ENCODE measurements at places on chromosomes 3 and 15.

DNA sequence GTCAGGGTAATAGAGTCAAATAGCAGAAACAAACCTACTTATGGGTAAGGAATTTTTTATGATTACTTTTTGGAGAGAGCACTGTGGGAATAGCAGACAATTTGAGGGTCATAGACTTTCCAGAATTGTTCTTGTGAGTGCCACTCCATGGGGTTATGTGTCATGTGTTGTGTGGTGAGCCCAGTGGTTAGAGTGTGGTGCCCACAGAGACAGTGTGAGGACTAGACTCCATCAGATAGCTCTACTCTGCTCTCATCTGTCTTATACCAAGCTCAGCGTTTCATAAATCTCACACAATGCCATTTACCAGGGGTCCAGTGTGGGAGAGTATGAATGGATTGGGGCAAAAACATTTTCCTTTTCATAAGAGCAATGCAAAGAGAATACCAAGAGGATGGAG, 188.9 kb downstream of the AGBL1 start:
- DNase-seq = no peak

DNA sequence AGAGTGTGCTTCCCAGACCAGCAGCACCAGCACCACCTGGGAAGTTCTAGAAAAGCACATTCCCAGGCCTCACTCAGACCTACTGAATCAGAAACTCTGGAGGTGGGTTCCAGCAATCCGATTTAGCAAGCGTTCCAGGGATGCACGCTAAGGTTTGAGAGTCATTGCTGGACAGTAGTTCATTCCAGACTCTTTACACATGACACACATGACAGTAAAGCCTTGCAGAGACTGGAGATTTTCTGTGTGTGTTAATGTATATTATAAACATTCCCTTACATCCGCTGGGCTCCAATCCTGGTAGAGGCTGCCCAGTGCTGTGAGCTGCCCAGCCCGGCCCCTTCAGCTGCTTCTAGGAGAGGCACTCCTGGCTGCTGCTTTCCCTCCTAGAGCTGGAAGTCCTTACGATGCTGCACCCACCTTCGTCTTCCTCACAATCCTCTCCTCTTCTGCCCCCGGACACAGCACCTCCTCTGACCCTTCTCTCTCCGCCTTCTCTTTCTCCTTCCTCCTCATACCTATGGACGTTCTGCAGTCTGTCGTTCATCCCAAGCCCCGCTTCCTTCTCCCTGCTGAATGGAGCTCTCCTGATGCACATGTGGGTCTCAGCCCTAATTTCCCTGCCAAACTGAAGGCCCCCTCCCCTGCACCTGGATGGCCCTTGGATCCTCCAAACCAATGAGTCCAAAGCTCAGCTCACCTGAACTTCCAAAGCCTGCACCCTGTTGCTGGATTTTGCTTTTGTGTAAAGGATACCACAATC, 44.4 kb downstream of the ITGA11 start:
- no peak for DNase-seq

GRCh38 chr15:39283531-39283930, 297.3 kb upstream of the THBS1 start:
- DNase-seq = no peak

GRCh38 chr15:66840615-66841390, 138.8 kb downstream of the SMAD6 start:
- DNase-seq = no peak

DNA sequence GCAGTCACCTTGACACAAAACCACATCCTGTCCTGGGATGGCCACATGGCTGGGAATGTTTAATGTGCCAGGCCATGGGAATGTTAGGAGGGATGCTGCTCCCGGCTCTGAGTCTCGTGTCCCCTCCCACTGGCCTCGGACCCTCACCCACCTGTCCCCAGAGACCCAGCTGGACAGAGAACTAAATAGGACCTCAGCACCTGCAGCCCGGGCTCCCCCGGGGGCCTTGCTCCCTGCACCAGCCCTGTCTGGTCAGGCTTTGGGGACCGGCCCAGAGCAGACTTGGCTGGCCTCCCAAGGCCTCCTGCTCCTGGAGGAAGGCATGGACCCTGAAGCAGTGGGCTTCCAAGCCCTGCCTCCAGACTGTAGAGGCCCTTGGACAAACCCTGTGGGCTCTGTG, 100.0 kb upstream of the IQSEC1 start:
- no peak for DNase-seq

DNA sequence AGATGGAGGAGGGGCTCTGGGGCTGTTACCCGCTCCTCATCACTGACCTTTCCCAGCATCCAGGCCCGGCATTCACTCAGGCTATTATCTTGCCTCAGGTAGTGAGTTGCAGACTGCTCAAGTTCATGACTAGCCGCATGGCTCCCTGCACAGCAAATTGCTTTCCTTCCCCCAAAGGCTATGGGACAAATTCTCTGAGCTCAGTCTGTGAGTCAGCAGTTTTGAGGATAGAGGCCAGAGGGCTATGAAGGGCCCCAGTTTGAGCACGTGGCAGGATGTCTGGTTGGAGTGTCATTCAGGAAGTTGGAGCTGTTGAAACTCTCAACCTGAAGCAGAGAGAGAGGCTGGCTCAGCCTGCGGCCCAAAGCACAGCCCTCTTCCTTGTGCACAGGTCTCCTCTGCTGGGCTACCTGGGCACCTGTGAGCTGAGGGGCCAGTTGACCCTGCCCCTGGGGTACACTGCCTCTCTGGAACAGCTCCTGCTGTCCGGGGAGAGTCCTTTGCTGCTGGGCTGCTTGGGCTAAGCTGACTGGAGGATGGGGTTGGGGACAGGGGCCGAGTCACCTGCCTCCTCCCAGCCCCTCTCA, 7.9 kb downstream of the FAH start:
- peak; percentile 94 for DNase-seq

DNA sequence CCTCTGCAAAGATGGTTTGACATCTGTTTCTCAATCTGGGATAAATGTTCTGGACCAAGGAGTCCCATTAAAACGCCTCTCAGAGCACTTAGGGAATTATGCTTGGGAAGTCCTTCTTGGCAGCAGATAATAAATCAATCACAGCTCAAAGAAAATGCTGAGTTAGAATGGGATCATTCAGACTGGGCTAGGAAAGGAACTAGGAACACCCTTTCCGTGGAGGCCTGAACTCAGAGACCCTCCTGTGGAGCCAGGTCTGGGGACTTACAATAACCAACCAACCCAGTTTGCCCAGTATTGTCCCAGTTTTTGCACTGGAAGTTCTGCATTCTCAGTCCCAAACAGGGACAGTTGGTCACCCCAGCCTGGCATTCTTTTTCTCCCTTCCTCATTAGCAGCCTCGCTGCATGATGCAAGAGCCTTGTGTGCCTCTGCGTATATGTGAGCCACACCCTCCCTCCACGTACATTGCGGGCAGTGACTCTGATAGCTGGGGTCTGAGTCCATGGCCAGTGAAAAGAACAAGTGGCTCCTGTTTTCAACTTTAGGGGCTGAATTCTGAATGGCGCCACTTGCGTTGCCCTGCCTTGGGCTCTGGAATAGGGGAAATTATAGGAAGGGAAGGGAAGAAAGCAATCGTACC, 88.7 kb downstream of the SEMA5B start:
- DNase-seq = no peak

DNA sequence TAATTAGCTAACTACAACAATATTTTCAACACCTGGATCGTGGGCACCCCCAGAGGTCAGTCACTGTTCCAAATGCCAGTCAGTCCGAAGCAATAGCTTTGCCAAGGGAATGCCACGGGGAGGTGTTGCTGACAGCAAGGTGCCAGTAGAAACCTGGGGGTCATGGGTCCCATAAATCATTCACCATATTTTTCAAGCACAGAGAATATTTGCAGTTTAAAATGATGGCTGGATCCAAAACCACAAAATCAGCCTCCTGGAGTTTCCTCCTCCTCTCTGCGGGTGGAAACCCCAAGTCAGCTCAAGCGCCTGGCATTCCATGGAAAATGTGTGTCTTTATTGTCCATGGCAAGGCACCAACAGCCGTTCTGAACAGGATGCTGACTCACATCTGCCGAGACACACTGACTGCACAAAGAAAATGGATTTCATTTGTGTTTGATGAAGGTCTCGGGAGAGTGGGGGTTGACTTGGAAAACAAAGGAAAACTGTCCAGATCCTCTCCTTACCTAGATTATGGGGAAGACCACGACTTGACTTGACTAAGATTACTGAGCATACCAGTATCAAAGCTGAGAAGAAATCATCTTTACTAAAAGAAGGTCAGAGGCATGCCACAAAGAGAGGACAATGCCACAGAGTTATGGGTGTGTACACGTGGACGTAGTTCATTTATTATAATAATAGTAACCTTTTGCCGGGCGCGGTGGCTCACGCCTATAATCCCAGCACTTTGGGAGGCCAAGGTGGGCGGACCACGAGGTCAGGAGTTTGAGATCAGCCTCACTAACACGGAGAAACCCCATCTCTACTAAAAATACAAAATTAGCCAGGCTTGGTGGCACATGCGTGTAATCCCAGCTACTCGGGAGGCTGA, 26.4 kb downstream of the ANXA2 start:
- DNase-seq = peak; percentile 99

DNA sequence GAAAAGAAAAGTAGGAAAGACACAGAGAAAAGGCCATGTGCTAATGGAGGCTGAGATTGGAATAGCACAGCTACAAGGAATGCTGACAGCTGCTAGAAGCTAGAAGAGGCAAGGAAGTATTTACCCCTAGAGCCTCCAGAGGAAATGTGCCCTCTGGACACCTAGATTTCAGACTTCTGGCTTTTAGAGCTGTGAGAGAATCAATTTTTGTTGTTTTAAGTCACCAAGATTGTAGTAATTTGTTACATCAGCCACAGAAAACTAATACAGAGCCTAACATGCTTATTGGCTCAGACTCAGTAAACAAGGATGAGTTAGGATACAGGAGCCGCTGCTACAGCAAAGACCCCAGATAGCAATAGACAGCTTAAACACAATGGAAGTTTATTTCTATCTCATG, 33.1 kb upstream of the GLCE start:
- DNase-seq = no peak

DNA sequence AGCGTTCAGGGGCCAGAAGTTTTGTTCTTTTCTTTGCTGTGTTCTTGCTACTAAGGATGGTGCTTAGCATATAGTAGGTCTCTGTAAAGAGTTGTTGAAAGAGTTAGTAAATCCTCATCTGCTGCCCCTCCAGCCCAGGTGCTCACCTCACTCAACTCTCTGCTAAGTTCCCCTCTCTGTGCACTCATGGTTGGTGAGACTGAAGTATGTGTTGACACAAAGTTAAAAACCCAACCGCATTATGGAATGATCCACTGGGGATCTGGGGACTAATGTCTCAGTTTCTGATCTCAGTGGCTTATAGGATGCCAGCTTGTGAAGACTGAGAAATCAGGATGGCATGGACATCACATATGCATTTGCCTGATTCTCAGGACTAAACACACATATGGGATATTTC, 13.8 kb downstream of the RYR3 start:
- no peak for DNase-seq

GRCh38 chr3:59046839-59047238, 3.0 kb downstream of the CFAP20DC start:
- no peak for DNase-seq

GRCh38 chr3:95084738-95085137, 1021.9 kb downstream of the NSUN3 start:
- no peak for DNase-seq

- no peak for DNase-seq
Observed at GRCh38 chr3:57942872-57943283, 65.3 kb upstream of the FLNB start.

GRCh38 chr3:126677862-126678503, 23.1 kb upstream of the TXNRD3 start:
- DNase-seq = no peak

DNA sequence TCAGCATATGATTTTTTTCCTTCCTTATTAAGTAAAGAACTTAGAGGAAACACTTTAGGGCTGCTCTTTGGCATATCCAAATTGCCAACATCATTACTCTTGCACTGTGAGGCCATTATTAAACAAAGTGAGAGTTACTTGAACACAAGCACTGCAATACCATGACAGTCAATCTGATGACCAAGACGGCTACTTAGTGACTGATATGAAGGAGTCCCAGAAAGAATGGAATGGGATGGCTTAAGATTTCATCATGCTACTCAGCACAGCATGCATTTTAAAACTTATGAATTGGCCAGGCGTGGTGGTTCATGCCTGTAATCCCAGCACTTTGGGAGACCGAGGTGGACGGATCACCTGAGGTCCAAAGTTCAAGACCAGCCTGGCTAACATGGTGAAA, 55.2 kb downstream of the FAM98B start:
- DNase-seq = no peak

GRCh38 chr3:111936191-111936841, 42.5 kb upstream of the ABHD10 start:
- DNase-seq = peak; percentile 91

DNA sequence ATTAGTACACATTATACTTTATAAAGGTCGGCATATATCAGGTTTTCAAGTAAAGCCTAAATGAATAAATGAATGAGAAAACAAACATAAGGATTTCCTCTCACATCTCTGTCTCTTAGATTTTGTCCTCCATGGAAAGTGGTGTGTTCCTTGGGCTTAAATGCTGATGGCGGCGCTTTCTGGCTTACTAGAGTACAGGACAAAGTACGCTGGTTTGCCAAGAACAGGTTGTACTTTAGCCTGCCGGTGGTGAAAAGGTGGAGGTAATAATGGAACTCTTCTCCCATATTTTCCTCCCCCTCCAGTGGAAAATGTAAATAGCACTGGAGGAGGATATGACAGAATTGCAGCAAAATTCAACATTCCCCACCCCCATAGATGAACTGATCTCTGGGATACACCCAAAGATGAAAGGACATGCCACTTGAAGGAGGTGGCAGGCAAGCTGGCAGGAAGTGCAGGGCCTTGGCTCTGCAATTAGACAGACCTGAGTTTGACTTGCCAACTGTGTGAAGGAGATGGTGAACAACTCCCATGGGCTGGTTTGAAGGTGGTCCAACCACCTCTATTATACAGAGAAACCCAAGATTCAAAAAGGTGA, 29.3 kb downstream of the CEP152 start:
- no peak for DNase-seq

- DNase-seq = peak; percentile 32
Observed at GRCh38 chr3:148957586-148957985, 33.8 kb upstream of the GYG1 start.

GRCh38 chr3:136982520-136983138, 24.8 kb downstream of the IL20RB start:
- no peak for DNase-seq

DNA sequence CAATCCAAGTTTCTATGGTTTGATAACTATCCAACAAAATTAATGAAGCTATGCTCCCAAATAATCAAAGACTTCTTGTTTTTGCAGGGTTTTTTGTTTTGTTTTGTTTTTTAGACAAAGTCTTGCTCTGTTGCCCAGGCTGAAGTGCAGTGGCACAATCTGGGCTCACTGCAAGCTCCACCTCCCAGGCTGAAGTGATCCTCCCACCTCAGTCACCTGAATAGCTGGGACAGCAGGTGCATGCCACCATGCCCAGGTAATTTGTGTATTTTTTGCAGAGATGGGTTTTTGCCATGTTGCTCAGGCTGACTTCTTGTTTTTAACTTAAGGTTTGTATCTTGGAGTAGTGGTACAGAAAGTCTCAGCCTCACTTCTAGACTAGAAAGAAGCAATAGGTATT, 11.0 kb upstream of the GATM start:
- no peak for DNase-seq
